ENCODE measurements at places on chromosomes 4 and X.

DNA sequence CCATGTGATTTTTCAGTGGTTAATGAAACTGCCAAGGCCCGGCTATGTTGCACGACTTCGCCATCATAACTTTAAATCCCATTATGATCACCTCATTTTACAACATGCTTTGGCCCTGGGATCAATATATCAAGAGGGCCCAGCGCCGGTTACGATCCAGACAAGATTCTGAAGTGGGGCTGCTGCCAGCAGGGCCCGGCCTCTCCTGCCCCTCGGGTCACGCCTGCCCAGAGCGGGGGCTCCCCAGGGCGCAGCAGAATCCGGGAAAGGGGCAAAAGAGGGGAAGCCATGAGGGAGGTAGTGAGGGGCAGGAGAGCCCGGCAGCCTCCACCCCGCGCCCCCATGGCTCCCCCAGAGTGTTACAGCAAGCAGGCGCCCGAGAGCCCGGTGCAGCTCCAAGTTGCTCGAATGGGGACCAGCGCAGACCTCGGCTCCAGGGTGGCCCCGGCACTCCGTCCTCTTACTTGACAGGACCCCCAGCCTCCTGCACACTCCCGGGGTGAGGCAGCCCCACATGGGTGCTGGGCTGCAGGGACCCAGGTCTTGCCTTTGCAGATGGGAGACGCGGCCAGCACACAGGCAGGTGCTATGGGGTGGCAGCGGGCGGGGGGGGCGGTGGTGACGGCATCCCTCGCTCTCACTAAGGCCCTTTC is 129.8 kb upstream of the NKX1-1 start:
- no peak for DNase-seq

DNA sequence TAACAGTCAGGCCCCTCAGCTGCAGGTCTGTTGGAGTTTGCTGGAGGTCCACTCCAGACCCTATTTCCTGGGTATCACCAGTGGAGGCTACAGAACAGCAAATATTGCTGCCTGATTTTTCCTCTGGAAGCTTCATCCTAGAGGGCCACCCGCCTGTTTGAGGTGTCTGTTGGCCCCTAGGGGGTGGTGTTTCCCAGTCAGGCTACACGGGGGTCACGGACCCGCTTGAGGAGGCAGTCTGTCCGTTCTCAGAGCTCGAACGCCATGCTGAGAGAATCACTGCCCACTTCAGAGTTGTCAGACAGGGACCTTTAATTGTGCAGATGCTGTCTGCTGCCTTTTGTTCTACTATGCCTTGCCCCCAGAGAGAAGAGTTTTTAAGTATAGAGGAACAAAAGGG is 160.8 kb downstream of the DKK2 start:
- no peak for DNase-seq

GRCh38 chr4:2662598-2662997 is 93.5 kb downstream of the TNIP2 start:
- DNase-seq = no peak

GRCh38 chr4:17544831-17545234 is 29.9 kb downstream of the CLRN2 start:
- no peak for DNase-seq

DNA sequence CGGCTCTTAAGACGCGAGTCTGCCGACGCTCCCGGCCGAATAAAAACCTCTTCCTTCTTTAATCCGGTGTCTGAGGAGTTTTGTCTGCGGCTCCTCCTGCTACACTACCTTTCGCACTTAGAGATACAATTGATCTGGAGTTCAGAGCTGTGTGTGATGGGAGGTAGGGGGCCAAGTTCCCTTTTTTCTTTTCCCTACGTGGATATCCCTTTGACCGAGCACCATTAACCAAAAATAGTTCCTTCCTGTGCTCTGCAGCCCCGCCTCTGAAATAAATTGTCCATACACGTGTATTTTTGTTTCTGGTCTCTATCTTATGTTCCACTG is 555 bp upstream of the PGM2 start:
- no peak for DNase-seq

- no peak for DNase-seq
Measured at GRCh38 chrX:109878236-109878635, 124.7 kb upstream of the TMEM164 start.

DNA sequence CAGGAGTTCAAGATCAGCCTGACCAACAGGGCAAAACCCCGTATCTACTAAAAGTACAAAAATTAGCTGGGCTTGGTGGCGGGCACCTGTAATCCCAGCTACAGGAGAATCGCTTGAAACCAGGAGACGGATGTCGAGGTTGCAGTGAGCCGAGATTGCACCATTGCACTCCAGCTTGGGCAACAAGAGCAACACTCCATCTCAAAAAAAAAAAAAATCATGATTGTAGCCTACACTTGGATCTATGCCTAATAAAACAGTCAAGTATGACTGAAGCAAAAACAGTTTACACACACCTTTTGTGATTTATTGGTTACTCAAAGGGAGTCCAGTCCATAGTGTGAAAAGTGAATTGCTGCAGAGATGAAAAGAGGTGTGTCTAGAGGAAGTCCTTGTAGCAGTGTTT is 34.7 kb upstream of the TASL start:
- DNase-seq = no peak

- DNase-seq = no peak
Measured at GRCh38 chrX:37818031-37818430, 29.3 kb downstream of the DYNLT3 start.

DNA sequence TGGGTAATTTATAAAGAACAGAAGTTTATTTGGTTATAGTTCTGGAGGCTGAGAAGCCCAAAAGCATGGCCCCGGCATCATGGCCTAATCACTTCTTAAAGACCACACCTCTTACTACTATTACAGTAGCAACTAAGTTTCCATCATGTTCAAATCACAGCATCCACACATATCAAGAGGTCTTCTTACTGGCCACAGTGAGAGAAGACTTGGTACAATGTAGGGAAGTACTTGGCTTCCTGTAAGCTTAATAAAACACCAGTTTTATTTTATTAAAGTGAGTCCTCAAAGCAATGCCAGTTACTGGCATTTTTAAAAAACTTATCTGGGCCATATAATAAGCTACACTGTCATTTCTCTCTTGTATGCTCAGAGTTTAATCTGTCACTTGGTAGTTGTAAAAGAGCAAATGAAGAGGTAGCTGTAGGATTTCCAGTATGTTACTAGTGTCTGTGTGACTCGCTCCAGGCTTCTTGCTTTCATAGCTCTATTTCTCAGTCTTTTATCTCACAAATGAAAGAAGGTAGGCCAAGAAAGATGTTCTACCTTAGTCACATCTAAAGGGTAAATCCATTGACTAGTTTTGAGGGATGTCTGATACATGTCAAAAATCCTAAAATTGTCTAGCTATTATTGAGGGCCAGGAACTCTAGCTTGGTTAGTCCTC is 159.2 kb upstream of the CPEB2 start:
- no peak for DNase-seq

DNA sequence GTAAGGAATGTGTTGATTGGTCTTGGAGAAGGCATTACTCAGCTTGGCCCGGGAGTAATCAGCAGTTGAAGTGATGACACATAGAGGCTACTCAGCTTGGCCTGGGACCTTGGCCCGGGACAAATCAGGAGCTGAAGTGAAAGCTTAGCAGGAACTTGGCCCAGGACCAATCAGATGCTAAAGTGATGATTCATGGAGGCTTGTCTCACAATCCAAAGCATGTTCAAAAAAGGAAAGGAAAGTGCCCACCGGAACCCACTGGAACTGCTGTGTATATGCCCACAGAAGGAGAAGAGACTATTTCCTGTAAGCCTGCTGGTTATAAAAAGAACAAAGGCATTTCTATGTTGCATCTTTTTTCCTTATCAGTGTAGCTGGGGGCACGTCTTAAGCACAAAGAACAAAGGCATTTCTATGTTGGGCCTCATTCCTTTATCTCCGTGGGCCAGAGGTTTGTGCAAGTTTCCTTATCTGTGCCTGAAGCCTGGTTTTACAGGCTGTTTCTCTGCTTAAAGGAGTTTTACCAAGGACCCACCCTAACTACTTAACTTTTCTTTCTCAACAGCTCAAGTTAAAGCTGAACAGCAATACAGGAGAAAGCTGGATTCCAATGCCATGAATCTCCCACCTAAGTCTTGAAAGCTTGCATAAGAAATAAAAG is 1176.7 kb downstream of the NLGN4X start:
- no peak for DNase-seq

DNA sequence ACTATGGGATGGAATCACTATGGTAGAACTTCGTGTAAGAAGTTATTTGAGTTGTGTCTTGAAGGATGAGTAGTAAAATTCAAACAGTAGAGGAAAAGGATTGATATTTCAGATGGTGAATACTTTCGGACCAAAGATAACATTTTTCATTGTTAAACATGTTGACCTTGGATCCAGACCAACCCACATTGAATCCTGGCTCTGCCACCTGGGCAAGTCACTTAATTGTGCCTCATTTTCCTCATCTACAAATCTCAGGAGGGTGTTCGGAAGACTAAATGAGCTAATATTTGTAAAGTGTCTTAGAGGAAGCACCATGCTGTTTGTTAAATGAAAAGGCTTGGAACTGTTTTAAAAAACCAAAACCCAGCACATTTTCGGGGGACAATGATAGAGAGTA is 1.4 kb upstream of the AIFM1 start:
- DNase-seq = no peak

DNA sequence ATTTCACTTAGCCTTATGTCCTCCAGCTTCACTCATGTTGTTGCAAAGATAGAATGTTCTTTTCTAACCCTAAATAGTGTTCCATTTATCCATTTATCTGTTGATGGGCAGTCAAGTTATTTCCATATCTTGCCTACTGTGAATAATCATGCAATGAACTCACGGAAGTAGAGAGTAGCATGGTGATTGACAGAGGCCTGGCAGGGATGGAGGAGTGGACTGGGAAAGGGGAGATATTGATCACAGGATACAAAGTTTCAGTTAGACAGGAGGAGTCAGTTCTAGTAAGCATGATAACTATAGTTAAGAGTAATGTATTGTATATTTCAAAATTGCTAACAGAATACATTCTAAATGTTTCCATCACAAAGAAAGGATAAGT is 10.3 kb upstream of the CLNK start:
- DNase-seq = no peak

DNA sequence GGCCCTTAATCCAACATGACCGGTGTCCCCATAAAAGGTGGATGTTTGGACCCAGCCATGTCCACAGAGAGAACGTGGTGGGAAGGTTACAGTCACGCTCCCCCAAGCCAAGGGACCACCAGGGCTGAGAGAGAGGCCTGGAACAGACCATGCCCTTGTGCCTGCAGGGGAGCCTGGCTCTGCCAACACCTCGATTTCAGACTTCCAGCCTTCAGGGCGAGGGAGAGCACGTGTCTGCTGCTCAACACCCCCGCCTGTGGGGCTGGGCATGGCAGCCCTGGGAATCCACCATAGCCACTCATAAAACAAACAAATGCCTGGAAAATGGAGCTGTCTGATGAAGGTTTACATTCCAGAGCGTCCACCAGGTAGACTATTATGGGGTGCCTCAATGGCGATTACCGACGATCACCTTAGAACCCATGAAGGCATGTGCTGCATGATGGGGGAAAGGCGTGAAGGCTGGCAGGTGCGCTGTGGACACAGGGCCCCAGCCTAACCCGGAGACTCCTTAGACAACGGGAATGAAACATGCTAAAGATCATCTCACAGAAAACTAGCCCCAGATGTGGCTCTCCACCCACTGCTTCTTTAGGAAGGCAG is 42.3 kb upstream of the HMX1 start:
- DNase-seq = no peak

GRCh38 chr4:15765910-15766697 is 12.0 kb upstream of the CD38 start:
- DNase-seq = no peak

- no peak for DNase-seq
Measured at GRCh38 chr4:159015841-159016240, 87.0 kb upstream of the RAPGEF2 start.

GRCh38 chr4:75881476-75881875 is 20.8 kb downstream of the PPEF2 start:
- DNase-seq = no peak

DNA sequence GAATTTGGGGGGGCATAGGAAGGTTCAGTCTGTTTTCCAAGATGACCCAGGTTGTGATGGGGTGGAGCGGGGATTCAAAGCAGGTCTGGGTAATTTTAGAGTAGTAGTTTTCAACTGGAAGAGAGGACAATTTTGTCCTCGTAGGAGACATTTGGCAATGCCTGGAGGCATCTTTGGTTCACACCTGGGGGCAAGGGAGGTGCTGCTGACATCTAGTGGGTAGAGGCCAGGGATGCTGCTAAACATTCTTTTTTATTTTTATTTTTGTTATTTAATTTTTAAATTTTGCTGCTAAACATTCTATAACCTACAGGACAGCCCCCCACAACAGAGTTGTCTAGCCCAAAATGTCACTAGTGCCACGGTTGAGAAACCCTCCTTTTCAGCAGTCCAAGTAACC is 1.9 kb downstream of the RAB9A start:
- DNase-seq = no peak

DNA sequence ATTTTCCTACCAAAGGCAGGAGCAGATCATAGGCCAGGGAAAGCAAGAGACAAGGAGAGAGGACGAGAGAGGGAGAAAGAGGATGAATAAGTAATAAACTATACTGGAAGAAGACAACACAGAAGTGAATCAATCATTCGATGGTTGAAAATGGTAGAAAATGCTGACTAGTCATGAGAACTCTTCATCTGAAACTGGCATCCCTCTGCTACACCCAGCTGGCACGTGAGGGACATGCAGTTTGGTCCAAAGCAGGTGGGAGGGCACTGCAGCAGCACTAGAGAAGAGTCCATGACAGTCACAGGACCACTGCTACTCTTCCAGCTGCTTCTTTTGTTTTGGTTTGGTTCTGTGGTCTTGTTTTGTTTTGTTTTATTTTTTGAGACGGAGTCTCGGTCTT is 74.1 kb downstream of the AFAP1 start:
- no peak for DNase-seq

- DNase-seq = no peak
Measured at GRCh38 chr4:102878901-102879300, 10.1 kb downstream of the CISD2 start.

DNA sequence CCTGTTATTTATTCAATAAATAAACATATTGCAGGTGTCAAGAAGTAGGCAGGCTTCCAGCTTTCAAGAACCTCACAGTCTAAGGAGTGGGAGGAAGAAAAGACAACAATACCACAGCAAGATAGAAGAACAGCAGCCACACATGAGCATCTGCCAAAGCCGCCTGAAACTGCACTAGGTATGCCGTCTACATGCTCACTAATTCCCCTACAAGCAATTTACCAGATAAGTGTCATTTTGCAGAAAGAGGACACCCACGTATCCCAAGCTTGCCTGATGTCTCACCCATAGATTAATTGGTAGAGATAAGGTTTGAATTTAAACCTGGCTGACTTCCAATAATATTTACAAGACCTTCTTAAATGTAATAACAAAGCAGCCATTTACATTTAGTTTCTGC is 439.4 kb upstream of the CPEB2 start:
- no peak for DNase-seq

GRCh38 chr4:84936123-84936522 is 30.4 kb downstream of the WDFY3 start:
- DNase-seq = no peak

- no peak for DNase-seq
Measured at GRCh38 chr4:157057218-157057617, 18.7 kb upstream of the GLRB start.

- no peak for DNase-seq
Measured at GRCh38 chr4:153142700-153143438, 61.4 kb upstream of the TRIM2 start.

GRCh38 chr4:90220459-90220858 is 93.3 kb downstream of the CCSER1 start:
- no peak for DNase-seq

Data from stimulated activated CD8-positive, alpha-beta memory T cell treated with anti-CD3 and anti-CD28 coated beads, Interleukin-2, amount 100 ng/mL, for 48 hours (primary cell).